Panc1 (cell line): ENCODE measurements at places on chromosomes 13 and 19.

GRCh38 chr13:43260999-43261398 lies 237.6 kb downstream of the DNAJC15 start:
- no peaks in the 10 kb centered on the region for H3K36me3 ChIP-seq
- no peaks in the 10 kb centered on the region for H3K4me1 ChIP-seq
- no peak for DNase-seq
- H3K27me3 ChIP-seq, result no peaks in the 10 kb centered on the region

DNA sequence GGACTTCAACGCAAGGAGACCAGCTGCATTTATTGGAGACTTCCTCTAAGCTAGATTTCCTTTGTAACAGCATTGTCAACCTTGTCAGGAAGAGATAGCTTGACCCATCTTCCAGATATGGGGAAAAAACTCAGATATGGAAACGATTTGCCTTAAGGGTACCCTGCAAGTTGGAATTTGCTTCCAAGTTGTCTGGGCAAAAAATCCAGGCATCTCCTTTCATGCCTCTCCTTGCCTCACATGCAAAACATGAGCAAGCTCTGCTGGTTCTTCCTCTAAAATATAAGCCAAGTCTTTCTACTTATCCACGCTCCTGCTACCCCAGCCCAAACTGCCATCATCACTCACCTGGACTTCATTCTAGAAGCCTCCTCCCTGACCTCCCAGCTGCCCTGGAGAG lies 6.4 kb upstream of the DNMT1 start:
- no peaks in the 10 kb centered on the region for H3K27me3 ChIP-seq
- no peak for DNase-seq
- no peaks in the 10 kb centered on the region for H3K36me3 ChIP-seq
- H3K4me3 ChIP-seq, result no peak overlapping the region
- no peaks in the 10 kb centered on the region for H3K4me1 ChIP-seq

DNA sequence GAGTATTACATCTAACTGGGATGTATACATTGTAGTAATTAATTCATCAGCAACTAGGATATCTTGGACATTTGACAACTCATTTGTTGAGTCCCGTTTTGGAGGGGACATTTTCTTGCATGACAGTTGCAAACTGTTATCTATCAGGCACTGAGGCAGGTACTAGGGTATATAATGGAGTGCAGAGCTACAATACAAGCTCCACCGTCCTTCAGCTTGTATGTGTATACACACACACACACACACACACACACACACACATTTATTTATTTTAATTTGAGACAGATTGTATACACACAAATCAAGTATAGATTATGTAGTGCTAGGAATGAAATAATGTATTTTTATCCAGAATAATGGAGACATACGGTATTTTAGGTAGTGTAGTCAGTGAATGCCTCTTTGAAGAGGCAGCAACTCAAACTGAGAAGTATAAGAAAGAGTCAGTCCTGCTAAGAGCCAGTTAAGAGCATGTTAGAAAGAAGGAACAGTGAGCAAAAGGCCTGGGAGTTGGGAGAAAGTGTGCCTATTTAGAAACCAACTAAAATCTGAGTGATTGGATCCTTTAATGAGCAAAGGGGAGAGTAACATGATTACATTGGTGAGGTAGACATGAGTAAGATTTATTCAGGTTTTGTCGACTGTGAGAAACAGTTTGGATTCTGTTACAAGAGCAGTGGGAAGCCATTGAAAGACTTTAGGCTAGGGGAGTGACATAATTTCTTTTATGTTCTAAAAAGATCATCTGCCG lies 74.5 kb downstream of the NBEA start:
- no peaks in the 10 kb centered on the region for H3K4me1 ChIP-seq
- DNase-seq, result no peak
- no peak overlapping the region for H3K27ac ChIP-seq
- no peaks in the 10 kb centered on the region for H3K36me3 ChIP-seq
- no peaks in the 10 kb centered on the region for H3K27me3 ChIP-seq
- H3K4me3 ChIP-seq, result no peak overlapping the region

- H3K27me3 ChIP-seq, result no peaks in the 10 kb centered on the region
- no peak for DNase-seq
These were observed 9.5 kb upstream of the SLC1A5 start for GRCh38 chr19:46797881-46798280.

DNA sequence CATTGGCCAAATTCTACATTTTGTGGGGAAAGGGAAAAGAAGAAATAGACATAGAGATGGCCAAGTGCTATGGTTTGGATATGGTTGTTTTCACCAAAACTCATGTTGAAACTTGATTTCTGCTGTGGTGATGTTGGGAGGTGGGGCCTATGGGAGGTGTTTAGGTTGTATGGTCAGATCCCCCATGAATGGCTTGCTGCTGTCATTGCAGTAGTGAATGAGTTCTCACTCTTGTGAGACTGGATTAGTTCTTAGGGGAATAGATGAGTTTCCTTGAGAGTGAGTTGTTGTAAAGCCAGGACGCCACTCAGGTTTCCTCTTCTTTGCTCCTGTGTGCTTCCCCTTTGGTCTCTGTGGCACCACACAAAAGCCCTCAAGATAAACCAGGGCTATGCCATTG lies 242.6 kb upstream of the RFC3 start:
- no peak overlapping the region for H3K4me3 ChIP-seq
- H3K27me3 ChIP-seq, result no peaks in the 10 kb centered on the region
- H3K36me3 ChIP-seq, result no peaks in the 10 kb centered on the region
